ENCODE measurements at places on chromosomes 5 and 9.

- DNase-seq = no peak
Observed at GRCh38 chr5:20554001-20554400, 566.0 kb upstream of the CDH18 start.

- DNase-seq = peak; percentile 54
Observed at GRCh38 chr9:95102572-95102971, 214.9 kb downstream of the FANCC start.

DNA sequence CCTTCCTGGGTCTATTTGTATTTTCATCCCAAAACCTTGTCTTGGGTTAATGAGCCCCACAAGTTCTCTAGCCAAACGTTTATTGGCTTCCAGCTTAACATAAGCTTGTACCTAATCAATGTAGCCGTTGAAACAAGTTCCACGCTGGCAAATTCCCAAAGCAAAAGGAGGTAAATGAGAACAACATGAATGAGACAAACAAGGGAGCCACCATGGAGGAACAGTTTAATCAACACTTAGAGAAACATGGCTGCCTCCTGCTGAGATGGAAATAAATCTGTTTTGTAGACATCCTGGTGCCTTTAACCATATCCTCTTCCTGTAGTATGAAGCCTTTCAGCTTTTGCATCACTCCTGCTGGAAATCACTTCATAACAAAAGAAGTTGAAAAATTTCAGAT, 166.6 kb upstream of the NFIB start:
- DNase-seq = no peak

DNA sequence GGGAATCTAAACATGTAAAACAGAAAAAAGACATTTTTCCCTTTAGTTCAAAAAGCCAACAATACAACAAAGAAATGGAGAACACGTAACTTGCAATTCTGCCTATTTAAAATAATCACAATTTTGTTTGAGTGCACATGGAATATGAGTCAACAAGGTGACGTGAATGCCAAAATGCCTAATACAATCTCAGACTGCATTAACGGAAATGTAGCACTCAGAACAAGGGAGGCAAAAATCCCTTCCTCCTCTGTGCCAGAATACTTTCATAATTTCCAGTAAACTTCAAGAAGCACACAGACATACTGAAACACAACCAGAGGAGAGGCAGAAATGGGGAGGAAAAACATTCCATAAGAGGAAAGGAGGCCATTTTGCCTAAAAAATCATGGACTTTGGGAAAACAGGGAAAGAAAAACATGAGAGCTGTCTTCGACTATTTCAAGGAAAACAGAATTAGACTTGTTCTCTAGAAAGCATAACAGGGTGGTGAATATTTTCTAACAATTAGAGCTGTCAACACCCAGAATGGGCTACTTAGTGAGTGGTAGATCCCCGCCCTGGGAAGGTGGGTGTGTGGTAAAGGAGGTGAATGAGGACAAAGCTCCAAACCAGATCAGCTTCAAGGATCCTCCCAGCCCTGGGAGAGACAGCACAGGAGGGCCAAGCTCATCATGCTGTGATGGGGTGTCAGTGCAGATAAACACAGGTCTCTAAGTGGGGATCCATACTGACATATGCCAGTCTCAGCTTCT, 48.2 kb downstream of the ABCA1 start:
- DNase-seq = no peak

DNA sequence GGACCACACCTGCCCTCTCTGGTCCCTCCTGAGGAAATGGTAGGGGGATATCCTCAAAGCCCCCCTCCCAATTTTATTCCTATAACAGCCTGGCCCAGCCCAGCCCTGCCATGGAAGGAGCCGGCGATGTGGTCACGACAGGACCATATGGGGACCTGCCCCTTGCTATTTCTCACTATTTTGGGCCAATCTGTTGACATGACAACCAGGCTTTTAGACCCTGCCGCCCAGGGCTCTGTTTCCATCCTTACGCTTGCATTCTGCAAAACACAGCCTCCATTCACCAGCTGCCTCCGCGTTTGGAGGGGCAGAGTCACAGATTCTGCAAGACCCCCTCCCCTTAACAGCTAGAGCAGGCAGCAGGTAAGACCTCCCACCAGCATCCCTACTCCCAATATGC, 112.2 kb downstream of the GABBR2 start:
- DNase-seq = no peak

- no peak for DNase-seq
Observed at GRCh38 chr5:16702964-16703363, 86.2 kb upstream of the RETREG1 start.

DNA sequence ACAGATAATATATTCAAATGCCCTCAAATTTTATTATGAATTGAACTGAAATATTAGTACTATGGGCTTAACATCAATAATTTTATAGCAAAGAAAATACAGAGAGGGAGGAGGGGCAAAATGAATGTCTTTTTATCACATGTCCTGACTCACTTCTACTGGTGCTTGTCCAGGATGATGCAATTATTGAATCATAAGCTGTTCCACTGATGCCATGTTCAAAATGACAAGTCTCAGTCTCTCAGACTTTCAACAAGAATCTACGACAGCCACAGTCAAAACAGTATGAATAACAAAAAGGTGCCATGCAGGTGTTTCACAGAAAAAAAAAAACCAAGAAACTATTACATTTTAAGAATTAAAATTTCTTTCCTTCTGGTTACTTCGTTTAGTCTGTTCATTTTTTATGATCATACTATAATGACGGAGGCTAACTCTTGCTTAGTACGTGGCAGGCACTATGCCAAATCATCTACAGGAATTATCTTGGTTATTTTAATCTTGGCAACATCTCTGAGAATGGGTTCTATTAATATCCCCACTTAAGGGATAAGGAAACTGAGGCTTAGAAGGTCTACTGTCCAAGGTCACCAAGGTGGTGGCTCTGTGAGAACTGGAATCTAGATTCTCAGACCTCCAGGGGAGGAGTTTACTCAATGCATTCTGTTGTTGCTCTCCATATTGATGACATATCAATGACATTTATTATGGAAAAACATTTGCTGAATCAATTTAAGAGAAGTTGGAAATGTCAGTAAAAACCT, 61.5 kb downstream of the NR3C1 start:
- DNase-seq = no peak

- DNase-seq = no peak
Observed at GRCh38 chr5:91848453-91848852, 465.3 kb upstream of the ARRDC3 start.

GRCh38 chr5:39080597-39081204, 6.5 kb upstream of the RICTOR start:
- peak; percentile 80 for DNase-seq
